Stimulated activated CD8-positive, alpha-beta memory T cell treated with anti-CD3 and anti-CD28 coated beads, Interleukin-15, amount 100 ng/mL, for 4 hours (primary cell): ENCODE measurements at places on chromosomes 2 and 18.

DNA sequence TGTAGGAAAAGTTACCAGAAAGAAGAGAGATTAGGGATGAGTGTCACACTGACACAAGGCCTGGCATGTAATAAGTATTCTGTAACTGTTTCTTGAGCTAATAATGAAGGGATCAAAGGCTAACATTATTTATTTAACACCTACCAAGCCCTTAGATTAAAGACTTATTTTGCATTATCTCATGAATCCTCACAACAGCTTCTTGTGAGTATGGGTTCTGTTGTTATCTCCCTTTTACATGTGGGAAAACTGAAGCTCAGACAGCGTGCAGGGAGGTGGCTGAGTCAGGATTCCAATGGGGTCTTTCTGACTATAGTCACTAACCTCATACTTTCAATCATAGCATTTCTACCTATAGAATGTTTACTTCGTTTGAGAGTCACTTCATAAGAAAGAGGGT, 79.0 kb upstream of the PROKR1 start:
- no peak for DNase-seq

- no peak for DNase-seq
Measured at GRCh38 chr2:70111752-70112591, 24.7 kb downstream of the PCBP1 start.

DNA sequence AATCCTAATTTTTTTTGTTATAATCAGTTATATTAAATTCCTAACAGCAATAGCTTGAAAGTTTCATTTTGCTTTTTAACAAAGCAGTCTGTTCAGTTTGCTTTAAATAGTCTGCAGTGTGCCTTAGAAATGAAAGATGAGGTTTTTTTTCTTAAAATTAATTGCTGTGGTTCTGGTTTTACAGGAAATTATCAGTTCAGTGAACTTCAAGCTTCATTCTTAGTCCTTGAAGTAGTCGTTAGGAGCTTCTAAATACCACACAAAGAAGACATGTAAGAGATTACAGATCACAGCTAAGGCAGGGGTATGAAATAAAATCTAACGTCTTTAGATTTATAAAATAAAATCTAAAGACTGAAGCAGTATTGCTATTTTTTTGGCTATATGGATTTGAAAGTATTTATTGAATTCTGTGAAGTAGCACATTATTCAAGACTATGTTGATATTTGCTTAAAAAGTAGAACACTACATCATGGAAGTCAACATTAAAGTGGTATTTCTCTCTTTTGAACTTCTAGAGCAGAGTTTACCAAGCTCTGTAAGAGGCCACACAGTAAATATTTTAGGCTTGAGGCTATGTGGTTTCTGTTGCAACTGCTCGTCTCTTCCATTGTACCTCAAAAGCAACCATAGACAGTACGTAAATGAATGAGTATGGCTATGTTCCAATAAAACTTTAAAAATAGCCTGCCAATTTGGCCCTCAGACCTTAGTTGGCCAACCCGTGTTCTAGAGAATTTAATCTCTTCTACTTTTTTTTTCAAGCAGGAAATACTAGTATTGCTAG, 81.5 kb upstream of the STON1 start:
- no peak for DNase-seq

- DNase-seq: no peak
Measured at GRCh38 chr2:43198263-43198662, 28.1 kb downstream of the ZFP36L2 start.

- no peak for DNase-seq
Measured at GRCh38 chr2:84924173-84925106, 19.0 kb downstream of the TMSB10 start.

DNA sequence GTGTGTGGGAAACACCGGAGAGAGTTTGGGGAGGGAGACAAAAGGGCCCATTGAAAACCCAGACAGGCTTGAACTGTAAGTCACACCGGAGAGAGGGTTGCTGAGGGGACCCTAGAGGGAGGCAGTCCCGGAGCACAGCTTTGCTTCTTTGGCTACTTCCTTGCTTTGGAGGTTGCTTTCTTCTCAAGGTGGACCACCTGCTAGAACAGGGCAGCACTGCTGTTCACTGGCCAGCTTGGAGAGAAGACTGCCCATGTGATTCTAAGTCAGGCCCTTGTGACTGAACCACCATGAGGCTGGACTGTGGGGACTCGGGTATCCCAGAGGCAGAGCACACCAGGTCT, 4.4 kb downstream of the ACTG2 start:
- DNase-seq: no peak

DNA sequence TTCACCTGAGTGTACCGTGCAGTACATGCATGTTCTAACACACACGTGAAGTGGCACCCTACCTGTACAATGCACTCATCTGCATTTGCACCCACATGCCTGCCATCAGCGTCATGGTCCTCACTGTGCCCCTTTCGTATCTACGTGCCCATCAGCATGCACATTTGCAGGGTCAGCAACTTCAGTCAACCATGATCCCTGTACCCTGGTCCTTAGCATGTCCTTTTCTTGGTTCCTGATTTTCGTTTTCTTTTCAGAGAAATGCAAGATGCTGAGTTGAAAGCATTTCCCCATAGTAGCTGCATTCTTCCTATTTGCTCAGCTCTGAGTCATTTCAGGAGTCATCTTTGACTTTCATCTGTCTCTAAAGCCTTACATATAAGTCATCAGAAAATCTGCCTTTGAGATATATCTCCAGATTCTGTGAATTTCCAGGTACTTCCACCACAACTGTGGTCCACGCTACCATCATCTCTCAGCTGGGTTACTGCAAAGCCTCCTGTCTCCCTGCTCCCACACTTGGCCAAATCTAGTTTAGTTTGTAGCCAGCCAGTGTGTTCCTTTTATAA, 14.7 kb upstream of the PUM2 start:
- no peak for DNase-seq

- no peak for DNase-seq
Measured at GRCh38 chr18:78731398-78732032, 248.1 kb upstream of the SALL3 start.

- no peak for DNase-seq
Measured at GRCh38 chr18:39841482-39842365, 2113.3 kb upstream of the PIK3C3 start.

DNA sequence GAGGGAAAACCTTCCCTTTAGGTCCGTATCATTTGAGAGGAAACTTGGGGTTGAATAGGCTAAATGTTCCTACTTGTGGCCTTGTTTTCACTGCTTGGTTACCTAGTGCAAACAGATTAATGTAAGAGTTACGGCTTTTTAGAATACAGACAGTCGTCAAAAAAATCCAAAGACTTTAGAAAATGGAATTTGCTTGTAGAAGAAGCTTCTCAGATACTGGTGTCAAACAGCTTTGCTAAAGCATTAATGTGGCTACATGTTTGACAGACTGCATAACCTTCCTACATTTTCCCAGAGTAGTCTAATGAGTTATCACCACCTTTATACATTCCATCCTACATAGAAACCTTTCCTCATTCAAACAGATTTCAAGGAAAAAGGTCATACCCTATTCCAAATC, 114.6 kb downstream of the FMNL2 start:
- no peak for DNase-seq

DNA sequence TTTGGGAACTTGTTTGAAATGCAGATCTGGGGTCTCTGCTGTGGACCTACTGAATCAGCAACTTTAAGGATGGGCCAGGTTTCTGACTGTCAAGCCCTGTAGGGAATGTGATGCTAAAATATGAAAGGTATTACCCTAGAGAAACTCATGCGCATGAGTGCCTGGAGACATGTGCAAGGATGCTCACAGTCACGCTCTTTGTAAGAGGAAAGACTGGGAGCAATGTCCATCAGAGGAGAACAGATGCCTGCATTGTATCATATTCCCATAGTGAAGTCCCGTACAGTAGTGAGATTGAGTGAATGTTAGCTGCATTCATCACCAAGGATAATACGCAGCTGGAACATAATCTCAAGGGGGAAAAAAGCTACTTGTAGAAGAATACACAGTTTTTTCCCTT, 14.1 kb downstream of the ZNF407 start:
- DNase-seq: no peak

- no peak for DNase-seq
Measured at GRCh38 chr18:69008538-69008937, 210.7 kb downstream of the CCDC102B start.

DNA sequence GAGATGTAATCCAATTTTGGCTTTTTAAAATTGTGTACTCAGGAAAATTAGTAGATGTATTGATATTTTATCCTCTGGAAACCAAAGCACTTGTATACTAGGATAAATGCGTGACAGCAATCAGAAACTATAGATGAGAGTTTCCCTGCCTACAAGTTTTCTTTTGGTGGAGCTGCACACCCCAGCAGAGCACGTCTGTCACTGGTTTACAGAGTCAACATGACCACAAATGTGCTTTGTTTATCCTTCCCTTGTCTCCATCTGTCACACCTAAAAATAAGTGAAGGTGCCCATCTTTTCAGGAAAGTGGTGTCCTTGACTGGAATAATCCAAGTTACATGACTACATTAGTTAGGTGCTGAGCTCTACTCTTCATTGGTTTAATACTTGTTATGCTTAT, 210.4 kb upstream of the DSEL start:
- DNase-seq: no peak

DNA sequence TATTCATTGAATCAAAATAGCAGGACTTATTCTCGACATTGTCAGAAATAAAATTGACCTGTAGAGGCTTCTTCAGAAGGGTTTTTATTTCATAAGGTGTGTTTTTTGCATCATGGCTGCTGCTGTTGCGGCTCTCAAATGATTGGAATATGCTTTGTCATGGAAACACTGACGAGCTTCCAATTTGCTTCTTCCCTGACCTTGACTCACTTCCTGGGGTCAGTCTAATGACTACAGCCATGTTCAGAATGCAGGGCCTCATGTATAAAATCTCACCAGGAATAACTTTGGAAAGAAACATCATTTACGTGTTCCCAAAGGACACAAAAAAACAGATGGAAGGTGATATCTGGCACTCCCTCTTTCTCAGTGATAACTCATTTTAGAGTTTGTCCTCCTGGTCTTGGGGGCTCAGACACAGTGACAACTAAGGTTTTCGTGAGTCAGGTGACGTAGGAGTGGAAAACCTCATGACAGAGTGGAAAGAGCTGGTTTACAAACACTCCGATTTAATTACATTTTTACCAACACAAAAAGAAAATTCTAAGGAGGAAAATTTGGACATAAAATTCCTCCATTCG, 467.0 kb upstream of the RAB12 start:
- DNase-seq: no peak

DNA sequence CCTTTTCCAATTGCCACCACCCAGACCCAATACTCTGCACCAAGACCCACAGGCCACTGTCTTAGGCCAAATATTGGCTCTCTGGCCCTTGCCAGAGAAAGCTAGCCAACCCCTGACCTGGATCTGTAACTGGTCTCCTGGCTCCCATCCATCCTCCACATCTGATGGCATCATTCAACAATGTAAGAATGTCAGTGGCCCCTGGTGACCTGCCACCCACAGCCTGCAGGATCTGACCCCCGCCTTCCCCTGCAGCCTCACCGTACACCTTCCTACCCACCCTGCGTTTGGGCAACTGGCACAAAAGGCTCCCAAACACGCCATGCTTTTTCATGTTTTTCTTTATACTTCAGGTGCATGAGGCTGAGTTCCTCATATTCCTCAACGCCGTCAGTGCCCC, 60.0 kb upstream of the ASAP2 start:
- DNase-seq: no peak

GRCh38 chr2:45009928-45010701, 863 bp upstream of the SIX2 start:
- DNase-seq: no peak

GRCh38 chr2:144670080-144670479, 150.2 kb upstream of the ZEB2 start:
- no peak for DNase-seq

DNA sequence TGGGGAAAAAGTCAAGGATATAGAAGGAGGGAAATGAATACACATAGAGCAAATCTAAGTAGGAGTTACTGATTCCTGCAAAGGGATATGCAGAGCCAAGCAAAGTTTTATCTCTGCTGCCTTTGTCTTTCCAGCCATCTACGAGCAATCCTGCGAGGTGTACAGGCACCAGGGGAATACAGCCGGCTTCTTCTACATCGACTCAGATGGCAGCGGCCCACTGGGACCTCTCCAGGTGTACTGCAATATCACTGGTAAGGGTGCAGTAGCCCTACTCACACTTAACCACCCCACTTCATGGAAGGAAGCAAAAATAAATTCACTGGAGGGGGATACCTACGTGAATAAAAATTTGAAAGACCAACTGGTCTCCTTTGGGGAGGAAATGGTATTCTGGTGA, 584.6 kb downstream of the CNTNAP5 start:
- no peak for DNase-seq

DNA sequence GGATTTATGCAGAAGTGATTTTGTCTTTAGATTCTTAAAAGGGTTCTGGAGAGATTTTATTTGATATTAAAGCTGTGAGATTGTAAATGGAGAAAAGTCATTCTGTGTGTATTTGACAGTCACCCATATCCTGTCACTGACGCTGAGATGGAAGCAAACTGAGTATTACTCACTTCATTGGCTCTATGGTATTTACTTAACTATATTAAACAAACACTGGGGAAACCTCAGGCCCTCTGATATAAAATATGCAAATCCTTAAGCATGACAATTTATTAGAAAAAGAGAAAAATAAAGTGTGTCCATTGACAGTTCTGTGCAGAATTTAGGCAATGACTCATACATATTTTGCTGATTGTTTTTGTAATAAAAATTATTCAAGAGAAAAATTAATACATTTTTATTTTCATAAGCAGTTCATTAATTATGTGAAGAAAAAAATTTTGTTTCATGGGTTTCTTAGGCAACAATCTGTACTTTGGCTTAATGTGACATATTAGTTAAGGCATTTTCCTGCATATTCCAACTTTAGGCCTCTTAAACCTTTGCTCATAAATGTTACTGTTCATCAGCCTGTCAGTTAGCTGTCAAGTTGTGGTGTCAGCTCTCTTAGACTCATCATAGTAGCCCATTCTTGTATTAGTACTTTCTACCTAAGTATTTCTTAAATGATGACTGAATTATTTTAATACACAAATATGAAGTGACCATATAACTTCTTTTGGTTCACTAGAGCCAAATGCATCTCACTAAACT, 99.9 kb downstream of the PARD3B start:
- no peak for DNase-seq

GRCh38 chr2:54041135-54041534, 70.3 kb upstream of the PSME4 start:
- peak; percentile 22 for DNase-seq

DNA sequence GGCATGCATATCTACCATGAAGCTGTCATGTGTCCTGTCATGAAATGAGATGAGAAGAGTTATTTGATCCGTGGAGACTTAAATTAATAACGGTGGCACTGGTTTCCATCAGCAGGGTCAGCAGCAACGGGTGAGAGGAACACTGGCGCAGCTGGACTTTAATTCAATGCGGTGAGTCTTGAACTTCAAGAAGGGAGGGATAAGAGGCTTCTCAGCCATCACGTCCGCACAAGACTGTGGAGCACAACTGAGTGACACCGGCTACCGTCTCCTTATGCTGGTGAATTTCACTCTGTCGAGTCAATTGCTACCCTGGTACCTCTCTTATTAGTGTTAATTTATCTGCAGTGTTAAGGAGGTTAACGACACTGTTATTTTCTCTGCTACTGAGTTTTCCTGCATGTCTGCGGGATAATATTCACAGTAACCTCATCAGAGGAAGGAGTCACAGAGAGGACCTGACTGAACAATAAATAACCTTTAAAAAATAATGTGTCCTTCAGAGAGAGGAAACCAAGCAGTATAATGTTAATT, 236.8 kb downstream of the EPHA4 start:
- DNase-seq: no peak

GRCh38 chr2:62222674-62223073, 26.8 kb downstream of the B3GNT2 start:
- DNase-seq: no peak
